Suppressor macrophage (primary cell): ENCODE measurements at places on chromosomes 12 and 14.

GRCh38 chr12:67275380-67275913 is 6.3 kb downstream of the CAND1 start:
- DNase-seq: no peak

- DNase-seq: no peak
Measured at GRCh38 chr14:51988221-51988620, 1.1 kb upstream of the RTRAF start.

GRCh38 chr14:67551940-67552339 is 18.9 kb downstream of the PLEKHH1 start:
- DNase-seq: no peak

DNA sequence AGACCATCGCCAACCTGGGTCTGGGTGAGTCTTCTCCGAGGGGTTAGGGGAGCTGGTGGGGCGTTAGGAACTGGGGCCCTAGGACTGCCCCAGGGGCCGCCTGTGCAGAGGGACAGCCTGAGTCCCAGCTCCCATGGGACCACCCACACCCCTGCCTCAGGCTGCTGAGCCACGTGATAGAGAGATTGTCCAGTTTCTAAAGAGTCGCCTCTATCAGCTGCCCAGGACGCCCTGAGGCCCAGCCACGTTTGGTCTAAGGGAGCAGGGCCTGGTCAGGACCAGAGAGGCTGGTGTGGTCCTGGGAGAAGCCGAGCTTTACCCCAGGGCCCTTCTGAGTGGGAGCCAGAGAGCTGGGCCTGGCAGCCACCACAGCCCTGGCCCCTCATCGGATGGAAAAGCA is 107.1 kb downstream of the LGMN start:
- no peak for DNase-seq

GRCh38 chr14:81871706-81872105 is 338.1 kb upstream of the SEL1L start:
- no peak for DNase-seq

DNA sequence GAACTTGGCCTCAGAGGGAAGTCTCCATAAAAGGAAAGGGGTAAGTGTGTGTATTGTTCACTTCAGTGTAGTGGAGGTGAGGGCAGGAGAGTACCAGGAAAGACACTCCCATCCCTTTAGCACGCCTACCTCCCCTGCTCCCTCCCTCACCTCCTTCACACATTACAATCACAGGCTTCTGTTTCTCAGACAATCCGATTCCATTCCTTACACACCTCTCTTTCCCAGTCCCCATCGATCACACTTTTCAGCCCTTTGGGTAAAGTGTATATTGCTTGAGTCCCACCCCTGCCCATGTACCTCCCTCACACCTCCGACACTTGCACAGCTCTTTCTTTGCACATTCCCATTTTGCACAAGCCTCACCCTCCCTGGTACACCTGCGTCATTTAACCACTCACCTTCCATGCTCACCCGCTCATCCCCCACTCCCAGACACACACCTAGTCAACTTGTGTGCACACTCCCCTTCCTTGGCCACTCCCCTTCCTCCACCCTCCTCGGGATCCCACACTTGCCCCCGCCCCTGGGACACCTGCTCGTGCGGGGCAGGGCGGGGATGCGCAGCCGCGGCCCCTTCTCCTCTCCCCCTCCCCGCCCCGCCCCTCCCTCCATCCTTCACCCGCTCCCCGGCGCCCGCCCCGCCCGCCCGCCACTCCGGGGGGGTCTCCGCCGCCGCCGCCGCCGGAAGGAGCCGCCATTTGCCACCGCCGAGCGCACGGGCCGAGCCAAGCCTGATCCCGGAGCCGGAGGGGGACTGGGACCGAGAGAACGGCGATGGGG is at the start of gene MARCHF9:
Gene MARCHF9, plus strand, starts transcription at position 693 of the 783 bp plus-strand sequence. CDS start 426 bp downstream, outside the sequence.
- peak; percentile 9 for DNase-seq
